Right cardiac atrium (tissue), 5 donors: ENCODE measurements at places on chromosomes 3 and 15. TPM values are rescaled to one million over a fixed set of nuclear protein-coding genes. Genes with fewer than 3 reads are reported as not detected.

GRCh38 chr15:91855241-91855640 lies 1.7 kb downstream of the SLCO3A1 start:
- DNase-seq, result no peak

DNA sequence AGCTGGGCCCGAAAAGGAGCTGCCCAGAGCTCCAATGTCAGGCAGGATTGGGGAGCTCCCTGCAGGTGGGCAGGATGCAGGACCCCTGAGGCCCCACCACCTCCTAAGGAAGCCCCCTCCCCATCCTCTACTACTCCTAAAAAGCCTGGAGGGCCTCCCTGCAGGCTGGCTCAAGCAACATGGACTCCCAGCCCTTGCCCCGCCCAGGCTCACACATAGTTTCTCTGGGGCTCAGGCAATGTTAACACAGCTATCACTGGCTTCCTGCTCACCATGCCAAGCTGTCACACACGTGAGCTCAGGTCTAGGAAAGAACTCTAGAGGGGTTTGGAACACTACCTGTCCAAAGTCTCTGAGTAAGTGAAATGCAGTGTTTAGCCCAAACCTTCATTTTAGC lies 65.4 kb upstream of the ZNF148 start:
- DNase-seq, result no peak

The IL5RA gene
- 1.4 TPM for polyA plus RNA-seq

DNA sequence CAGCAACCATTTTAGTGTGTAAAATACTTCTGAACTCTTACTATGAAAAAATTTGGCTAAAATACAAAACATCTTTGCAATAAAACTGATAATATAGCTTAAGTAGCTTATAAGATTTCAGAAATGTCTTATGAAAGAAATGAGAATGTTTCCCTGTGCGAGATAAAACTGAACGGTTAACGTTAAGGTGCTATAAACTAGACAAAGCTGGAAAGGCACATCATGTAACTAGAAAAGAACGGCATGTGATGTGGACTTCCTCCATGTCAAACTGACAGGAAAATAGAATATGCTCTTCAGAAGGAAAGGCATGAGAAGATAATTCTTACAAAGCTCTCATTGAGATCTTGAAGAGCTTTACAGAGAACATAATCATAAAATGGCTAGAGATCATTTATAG lies 36.5 kb downstream of the NCK1 start:
- DNase-seq, result no peak

The AHSG gene
- 0.05 TPM for polyA plus RNA-seq

DNA sequence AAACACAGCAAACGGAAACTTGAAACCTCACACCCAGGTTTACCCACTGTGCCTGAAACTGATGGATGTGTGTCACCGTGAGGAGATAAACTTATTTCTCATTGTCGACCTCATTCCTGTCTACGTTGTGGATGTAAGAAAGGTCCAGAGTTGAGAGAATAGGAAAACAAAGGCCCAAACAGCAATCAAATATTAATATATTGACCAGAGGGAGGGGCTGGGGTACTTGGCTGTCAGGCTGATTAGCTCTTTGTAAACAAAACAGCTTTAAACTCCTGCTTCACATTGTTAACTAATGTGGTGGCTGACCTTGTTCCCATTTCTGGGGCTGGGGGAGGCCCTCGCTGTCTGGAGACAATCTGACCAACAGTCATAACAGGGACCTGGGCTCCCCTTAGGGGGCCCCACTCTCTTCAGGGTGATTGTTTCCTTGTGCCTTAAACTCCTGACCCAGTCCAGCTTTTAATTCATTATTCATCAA lies 937.6 kb downstream of the MCTP2 start:
- DNase-seq, result no peak

The IL17RB gene
- polyA plus RNA-seq, result 1.3 TPM

The FGD5 gene
- polyA plus RNA-seq, result 8.6 TPM

- DNase-seq, result no peak
These were observed 82.8 kb downstream of the SPATA16 start for GRCh38 chr3:173058229-173058628.
